ENCODE measurements at places on chromosomes 4 and X.

- DNase-seq = no peak
Measured at GRCh38 chrX:47992669-47993068, 11.1 kb downstream of the ZNF182 start.

- no peak for DNase-seq
Measured at GRCh38 chr4:139511320-139511719, 44.7 kb downstream of the SETD7 start.

- DNase-seq = no peak
Measured at GRCh38 chrX:30612250-30612655, 34.7 kb upstream of the TASL start.

DNA sequence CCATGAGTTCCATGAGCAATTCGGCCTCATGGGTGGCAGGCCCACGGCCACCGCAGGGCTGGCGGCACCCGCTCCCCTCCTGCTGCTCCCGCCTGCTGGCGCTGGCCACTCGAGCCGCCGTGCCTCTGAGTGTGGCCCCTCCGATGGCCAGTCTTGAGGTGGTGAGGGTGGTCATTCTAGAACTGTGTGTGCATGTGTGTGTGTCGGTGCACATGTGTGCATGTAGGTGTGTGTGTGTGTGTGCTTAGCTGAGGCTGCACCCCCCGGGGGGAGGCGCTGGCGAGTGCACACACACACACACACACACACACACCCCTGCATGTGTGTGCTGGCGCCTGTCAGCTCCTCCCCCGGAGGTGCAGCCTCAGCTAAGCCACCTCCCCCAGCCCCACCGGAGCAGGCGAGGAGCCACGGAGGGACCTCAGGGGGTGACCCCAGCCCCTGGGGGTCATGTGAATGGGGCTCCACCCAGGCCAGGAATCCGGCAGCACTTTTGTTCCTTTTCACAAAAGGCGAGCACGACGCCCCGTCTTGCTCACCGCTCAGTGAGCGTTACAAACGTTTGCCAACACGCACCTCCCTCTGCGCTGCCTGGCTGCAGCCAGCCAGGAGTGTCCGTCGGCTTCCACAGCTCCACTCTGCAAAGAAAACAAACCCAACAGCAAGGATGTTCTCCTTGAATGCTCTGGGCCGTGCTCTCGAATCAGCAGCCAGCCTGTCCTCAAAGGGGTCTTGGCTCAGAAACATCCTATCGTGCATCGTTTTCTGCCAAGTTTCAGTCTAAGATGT lies 29.9 kb downstream of the FGFRL1 start:
- DNase-seq = no peak

GRCh38 chr4:168787801-168788595 lies 222.1 kb downstream of the CBR4 start:
- DNase-seq = no peak
